ENCODE measurements at places on chromosomes 2 and 18.

- no peak for DNase-seq
Measured at GRCh38 chr2:4416431-4416830, 713.1 kb downstream of the DCDC2C start.

DNA sequence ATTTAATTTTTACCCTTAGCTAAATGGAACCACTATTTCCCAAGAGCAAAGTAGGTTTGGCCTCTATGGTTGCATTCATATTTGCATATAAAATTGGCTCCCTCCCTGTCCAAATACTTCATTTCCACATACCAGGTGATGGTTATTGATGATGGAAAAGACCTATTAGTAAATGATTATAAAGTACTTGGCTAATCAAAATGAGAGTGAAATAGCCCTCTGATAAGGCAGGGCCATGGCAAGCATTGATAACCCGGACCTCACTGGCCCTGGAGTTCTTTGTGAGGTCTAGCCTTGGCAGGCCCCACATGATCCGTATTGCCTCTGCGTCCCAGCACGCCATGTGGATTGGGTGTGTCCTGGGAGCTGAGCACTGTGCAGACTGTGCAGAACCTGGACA lies 201.1 kb upstream of the GATA6 start:
- no peak for DNase-seq

DNA sequence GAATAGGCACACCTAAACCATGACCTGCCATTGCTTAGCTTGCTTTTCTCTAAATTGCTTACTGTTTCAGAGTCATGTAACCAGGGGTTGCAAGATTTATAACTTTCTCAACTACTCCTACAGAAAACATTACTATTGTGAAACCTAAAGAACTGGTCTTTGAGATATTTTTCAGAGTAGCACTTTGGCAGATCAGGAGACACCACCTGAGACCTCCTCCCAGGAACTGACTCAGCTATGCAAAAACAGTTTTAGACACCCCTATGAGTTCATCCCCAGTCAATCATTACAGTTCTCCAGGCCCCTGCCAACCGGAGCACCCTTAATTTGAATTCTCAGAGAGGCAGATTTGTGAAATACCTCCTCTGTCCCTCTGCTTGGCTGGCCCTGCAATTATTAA lies 80.3 kb downstream of the MBOAT2 start:
- no peak for DNase-seq

DNA sequence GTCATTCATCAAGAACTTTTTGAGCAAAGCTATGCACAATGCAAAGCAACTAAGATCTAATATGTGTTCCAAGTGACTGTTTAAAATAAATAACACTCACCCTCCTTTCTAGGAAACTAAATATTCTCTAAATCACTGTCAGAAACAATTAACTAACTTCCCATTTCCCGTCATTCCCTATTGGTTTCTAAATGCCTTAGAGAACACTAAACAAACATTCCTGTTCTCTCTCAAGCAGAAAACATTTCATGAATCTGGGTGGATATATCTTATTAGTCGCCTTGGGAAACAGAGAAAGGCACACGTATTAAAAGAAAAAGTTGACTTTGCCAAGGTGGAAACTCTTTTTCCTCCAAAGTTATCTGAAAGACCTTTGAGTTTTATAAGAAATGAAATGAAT lies 735.2 kb downstream of the MBD2 start:
- no peak for DNase-seq

- DNase-seq, result no peak
Measured at GRCh38 chr2:33570681-33571080, 28.4 kb downstream of the FAM98A start.

- DNase-seq, result no peak
Measured at GRCh38 chr2:15364561-15364960, 196.6 kb downstream of the NBAS start.
